ENCODE measurements at places on chromosomes 12 and 14.
A peak's percentile ranks its signal among the peaks of the same experiment; 100 is the strongest.

GRCh38 chr14:68672609-68673285 is 120.1 kb downstream of the ZFP36L1 start:
- DNase-seq: no peak

- no peak for DNase-seq
Observed at GRCh38 chr12:3117144-3117581, 40.0 kb downstream of the TSPAN9 start.

DNA sequence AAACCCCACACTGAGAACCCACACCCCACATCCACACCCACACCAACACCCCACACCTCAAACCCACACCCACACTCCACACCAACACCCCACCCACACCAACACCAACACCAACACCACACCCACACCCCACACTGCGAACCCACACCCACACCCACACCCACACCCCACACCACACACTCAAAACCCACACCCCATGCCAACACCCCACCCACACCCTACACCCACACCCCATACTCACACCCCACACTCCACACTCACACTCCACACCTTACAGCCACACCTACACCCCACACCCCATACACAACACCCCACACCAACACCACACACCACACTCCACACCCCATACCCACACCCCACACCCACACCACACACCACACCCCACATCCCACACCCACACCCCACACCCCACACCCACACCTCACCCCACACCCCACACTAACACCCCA is 38.0 kb downstream of the TMEM120B start:
- no peak for DNase-seq

GRCh38 chr12:56061982-56062381 is 18.0 kb upstream of the ERBB3 start:
- no peak for DNase-seq

DNA sequence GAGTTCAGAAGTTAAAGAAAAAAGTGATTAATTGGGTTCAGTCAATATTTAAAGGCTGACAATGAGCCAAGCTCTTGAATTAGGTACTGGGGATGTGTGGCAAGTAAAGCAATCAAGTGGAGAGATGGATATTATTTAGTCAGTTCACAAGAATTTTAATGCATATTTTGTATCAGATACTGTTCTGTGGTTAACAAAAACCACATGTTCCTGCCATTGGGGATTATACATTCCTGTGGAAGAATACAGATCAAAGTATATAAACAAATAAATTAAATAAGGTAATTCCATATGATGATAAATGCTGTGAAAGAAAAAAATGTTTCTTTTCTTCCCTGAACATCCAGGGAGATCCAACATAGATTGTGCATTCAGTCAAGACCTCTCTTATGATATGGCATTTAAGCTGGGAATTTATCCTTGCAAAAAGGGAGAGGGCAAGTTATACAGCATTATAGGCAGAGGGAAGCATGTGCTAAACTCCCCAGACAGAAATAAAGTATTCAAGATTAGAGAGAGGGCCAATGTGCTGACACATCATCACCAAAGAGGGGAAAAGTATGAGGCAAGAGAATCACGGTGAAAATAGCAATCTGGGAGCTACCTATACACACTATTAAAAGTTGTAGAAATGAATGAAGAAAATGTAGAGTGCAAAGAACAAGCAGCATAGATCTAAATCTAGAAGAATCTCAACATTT is 17.6 kb upstream of the A2M start:
- DNase-seq: no peak

- DNase-seq: no peak
Observed at GRCh38 chr12:117080661-117081144, 18.5 kb downstream of the TESC start.

GRCh38 chr12:106816231-106816630 is 41.7 kb downstream of the RIC8B start:
- DNase-seq: no peak

DNA sequence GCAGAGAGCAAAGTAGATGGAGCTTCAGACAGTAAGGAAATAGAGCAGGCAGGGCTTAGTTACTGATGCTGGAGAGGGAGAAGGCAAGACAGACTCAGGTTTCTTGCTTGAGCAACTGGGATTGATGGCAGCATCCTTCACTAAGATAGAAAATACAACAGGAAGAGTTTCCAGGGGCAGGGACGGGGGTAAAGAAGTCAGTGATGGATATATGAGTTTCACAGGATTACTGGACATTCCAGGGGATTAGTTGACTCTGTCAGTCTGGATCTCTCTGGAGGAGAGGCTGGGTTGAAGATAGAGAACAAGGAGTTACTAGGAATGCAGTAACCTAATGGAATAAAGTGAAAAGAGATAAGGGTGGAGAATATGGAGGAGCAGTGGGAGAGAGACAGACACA is 74.5 kb upstream of the ATF1 start:
- DNase-seq: no peak

GRCh38 chr12:93177208-93178153 is 200.2 kb upstream of the NUDT4 start:
- DNase-seq: no peak

GRCh38 chr14:72891666-72892102 is 2.2 kb downstream of the DPF3 start:
- no peak for DNase-seq

DNA sequence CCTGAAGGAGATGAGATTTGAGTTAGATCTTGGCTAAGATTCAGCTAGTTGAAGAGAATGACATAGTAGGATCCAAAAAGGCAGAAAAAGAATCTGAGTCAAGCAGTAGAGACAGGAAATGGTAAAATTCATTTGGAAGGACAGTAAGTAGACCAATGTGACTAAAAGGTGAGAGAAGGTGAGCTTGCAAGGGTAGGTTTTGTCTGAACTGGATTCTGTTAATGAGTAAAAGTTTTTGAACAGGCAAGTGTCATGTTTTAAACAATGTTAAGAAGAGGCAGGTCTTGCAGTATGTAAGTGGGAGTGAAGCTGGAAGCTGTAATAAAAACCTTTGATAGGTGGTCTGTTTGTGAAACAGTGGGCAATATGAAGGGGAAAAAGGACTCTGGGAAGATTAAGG is 58.6 kb downstream of the ACSS3 start:
- no peak for DNase-seq

- no peak for DNase-seq
Observed at GRCh38 chr14:42992930-42993329, 1386.3 kb downstream of the LRFN5 start.

DNA sequence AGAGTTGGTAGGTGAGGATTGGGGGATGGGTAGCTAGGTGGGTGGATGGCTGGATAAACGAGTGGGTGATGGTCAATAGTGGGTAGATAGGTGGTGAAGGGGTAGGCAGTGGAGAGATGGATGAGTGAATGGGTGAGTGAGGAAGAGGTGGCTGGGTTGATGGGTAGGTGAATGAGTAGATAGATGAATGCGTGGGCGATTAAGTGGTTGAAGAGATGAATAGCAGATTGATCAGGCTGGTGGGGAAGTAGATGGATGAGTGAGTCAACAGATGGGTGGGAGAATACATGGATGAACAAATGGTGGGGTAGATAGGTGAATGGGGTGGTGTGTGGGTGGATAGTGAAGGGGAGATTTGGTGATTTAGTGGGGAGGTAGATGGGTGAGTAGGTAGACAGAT is 51.1 kb downstream of the SYNE3 start:
- DNase-seq: no peak

DNA sequence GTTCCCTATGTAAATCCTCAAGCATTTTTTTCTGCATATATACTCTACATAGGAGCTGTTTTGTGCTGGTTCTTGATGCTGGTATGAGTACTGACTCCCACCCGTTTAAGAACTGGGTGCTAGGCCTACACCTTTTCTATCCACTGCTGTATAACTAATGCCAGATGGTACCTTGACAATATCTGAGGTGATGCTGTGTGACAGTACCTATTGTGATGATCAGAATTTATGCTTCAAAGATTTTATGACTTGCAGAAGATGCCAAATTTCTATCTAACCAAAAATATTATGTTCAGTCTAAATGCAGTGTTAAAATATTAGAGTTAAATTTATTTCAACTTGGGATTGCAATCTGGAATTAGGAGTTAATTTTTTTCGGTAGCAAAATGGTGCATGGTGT is 272.3 kb upstream of the NOVA1 start:
- no peak for DNase-seq

- DNase-seq: no peak
Observed at GRCh38 chr12:108778053-108778452, 46.7 kb upstream of the CORO1C start.

GRCh38 chr14:48261436-48261835 is 586.0 kb upstream of the MDGA2 start:
- DNase-seq: no peak

GRCh38 chr12:53660041-53660440 is 15.8 kb downstream of the ATP5MC2 start:
- no peak for DNase-seq

DNA sequence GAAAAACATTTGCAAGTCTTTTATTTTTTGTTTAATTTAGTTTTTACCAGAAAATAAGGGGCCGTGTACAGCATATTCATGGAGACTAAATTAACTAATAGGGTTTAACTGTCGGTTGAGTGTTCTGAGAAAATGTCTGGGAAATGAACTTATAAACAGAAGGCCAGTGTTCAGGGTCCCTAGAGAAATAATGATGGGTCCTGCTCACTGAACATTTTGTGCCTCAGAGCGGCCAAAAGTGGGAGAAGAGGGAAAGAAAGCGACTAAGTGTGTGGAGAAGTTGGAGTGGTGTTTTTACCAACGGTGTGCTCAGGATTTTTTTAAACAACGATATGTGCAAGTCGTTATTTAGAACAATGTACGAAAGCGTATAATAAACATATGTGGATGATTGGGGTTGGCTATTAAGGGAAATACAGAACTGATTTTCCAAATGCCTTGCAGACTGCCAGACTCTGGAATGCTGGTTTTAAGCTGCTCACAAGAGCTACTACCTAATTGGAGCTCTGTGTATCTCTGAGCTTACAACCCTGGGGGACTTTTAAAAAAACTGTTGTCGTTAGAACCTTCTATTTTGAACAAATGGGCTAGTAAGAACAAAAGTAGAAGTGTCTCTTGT is 166.7 kb downstream of the SLC38A4 start:
- DNase-seq: no peak

DNA sequence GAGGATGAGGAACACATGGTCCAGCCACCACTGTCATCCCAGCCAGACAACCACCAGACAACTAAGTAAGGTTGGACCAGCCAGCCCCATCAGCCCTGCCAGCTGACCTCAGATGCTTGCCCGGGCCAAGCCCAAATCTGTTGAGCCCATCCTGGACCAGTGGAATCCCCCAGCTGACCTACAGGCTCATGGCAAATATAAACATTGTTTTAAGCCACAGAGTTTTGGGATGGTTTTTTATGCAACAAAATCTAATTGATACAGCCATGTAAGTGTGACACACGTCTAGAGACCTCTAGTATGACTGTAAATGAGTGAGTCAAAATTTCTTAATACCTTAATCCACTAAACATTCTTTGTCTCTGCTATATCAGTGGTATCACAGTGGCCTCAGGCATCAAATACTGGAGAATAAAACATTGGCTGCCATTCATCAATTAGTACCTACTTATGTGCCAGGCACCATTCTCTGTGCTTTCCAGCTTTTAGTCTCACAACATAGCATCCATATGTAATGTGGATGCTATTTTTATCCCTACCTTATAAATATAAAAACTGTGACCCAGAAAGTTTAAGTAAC is 24.2 kb upstream of the NT5DC3 start:
- DNase-seq: no peak

DNA sequence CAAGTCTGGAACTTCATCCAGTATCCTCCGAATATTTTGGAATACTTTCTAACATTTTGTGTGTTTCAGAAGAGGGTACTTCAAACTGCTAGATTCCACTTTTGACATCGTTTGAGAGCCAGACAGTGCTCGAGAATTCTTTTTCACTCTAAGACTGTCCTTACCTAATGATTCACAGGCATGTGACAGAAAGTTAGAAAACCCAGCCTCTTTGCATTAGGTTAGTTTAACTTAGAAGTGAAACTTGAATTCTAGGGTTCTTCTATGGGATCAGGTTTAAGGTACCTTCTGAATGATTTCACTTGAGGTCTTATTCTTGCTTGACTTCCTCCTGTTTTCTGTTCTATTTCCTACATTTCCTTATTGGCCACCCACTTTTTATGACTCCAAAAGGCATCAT is 431.8 kb downstream of the SLC6A15 start:
- DNase-seq: no peak

DNA sequence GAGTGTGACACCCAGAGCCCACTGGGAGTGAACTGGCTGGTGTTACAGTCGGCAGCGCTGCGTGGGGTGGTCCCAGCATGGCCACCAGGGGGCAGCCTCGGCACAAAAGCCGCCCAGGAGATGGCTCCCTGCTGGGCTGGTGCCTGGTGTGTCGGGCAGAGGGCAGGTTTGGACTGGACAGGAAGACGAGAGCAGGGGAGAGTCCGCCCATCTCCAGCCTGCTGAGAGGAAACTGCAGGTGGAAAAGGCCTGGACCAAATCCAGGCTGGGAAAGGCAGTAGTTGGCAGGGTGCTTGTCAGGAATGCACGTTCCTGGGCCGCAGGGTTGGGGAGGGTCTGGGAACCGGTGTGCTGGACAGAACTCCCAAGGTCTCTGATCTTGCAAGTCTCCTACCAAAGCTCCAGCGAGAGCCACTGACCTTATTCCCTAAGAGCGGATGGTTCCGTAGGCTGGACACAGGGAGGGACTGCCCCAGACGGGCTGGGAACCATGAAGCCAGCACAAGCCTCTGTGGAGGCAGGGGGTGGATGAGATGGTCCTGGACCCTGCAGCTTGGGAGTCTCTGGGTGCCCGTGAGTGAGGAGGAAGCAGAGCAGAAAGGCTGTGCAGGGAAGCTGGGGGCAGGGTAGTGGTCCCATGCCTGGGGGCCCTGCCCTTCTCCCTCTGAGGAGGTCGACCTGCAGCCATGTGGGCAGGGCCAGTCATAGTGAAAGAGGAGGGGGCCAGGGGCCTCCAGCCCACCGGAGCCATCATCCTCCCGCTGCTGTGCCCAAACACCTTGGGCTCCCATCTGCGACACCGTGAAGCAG is 1.8 kb downstream of the AHNAK2 start:
- peak; percentile 71 for DNase-seq

- no peak for DNase-seq
Observed at GRCh38 chr14:72892103-72892878, 1.6 kb downstream of the DPF3 start.

DNA sequence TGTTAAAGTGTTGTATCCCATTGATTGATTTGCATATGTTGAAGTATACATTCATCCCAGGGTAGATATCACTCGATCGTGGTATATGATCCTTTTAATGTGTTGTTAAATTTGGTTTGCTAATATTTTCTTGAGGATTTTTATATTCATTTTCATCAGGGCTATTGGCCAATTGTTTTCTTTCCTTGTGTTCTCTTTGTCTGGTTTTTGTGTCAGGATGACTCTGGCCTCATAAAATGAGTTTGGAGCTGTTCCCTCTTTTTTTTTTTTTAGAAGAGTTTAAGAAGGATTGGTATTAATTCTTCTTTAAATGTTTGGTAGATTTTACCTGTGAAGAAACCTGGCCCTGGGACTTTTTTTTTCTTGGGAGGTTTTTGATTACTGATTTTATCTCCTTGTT is 303.5 kb upstream of the RTL1 start:
- DNase-seq: no peak
